ENCODE measurements at places on chromosomes 1 and 21.
A peak's percentile ranks its signal among the peaks of the same experiment; 100 is the strongest.

DNA sequence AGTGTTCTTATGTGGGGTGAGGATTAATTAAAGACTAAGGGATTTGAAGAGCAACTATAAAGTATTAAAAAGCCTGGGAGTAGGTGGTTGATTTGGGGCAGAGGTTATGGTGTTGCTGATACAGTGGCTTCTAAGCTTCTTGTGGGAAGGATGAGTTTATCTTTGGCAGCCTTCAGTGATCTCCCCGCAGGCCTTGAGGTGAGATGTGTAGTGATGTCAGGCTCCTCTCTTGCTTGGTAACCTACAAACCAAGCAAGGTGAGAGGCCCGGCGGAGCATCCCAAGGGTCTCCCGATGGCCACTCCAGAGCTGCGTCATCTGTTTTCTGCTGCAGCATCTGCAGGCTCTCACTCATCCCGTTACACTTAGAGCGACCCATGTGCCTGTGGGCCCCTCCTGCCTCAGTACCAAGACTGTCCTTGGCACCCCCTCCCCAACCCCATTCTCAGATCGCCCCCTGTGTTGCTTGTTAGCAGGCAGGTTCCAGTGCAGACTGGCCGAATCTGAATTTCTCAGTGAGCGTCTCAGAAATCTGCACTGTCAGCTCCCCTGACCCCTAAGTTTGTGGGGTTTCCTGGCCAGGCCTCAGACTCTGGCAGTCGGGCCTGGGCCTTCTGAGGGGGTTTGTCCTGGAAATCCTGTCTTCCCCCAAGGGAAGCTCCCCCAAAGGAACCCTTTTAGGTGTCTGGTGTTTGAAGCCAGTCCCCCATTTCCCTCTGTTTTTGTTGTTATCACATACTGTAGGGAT lies 77.9 kb downstream of the GALNT2 start:
- no peak for DNase-seq

- DNase-seq = peak; percentile 9
Measured at GRCh38 chr21:29499734-29500343, 201.1 kb downstream of the BACH1 start.

GRCh38 chr1:160542303-160542945 lies 19.4 kb upstream of the SLAMF6 start:
- no peak for DNase-seq

DNA sequence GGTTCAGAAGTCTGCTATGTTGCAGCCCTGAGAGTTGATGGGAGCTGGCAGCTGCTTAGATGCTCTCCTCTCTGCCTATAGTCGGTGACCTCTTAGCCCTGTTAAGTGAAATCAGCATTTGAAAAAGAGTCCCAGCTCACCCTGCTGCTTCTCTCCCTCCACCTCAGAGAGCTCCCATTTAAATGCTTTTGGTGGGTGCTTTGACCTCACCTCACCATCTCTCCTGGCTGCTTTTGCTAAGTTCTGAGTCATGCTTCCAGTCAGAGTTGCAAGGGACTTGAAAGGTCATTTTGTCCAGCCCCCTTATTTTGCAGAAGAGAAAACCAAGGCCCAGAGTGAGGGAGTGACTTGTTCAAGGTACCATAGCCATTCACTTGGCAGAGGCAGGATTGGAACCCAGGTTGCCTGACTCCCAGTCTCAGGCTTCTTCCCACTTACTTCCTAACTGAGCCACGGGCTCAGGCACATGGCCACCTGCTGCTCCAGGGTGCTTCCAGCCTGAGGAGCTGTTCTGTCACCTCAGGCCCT lies 3.3 kb downstream of the MAPKAPK2 start:
- no peak for DNase-seq

DNA sequence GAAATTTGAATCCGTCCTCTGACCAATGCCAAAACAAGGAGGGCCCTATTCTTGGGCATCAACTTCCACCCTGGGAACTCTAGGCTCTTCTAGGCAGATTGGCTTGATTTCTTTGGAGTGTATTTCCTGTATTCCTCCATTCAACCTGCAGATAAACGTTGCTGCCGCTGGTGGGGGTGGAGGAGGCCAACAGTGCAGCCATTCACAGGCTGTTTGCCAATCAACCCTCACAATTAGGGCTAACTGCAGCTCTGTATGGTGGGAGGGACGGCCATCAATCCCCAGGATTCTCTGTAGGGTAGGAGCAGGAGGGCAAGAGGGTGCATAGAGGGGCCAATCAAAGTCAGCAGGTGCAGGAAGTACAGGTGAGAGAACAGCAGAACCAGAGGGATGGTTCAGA lies 273.1 kb upstream of the PROX1 start:
- no peak for DNase-seq

- DNase-seq = no peak
Measured at GRCh38 chr1:187281085-187281484, 452.3 kb downstream of the PLA2G4A start.

GRCh38 chr21:42652527-42653230 lies 742 bp upstream of the PDE9A start:
- no peak for DNase-seq

- no peak for DNase-seq
Measured at GRCh38 chr1:13794231-13795187, 94.5 kb downstream of the PRDM2 start.

DNA sequence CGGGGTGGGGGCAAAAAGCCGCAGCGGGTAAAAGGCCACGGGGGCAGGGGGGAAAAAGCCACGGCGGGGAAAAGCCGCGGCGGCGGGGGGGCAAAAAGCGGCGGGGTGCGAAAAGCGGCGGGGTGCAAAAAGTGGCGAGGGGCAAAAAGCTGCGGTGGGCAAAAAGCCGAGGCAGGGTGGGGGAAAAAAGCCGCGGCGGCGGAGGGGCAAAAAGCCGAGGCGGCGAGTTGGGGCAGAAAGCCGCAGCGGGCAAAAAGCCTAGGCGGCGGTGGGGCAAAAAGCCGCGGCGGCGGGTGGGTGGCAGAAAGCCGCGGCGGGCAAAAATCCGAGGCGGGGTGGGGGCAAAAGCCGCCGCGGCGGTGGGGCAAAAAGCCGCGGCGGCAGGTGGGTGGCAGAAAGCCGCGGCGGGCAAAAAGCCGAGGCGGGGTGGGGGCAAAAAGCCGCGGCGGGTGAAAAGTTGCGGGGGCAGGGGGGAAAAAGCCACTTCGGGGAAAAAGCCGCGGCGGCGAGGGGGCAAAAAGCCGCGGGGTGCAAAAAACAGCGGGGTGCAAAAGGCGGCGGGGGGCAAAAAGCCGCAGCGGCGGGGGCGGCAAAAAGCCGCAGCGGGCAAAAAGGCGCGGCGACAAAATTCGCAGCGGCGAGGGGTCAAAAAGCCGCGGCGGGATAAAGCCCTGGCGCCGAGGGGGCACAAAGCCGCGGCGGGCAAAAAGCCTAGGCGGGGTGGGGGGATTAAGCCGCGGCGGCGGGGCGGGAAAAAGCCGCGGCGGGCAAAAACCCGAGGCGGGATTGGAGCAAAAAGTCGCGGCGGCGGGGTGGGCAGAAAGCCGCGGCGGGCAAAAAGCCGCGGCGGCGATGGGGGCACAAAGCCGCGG lies 3901.2 kb downstream of the SRGAP2C start:
- DNase-seq = no peak

DNA sequence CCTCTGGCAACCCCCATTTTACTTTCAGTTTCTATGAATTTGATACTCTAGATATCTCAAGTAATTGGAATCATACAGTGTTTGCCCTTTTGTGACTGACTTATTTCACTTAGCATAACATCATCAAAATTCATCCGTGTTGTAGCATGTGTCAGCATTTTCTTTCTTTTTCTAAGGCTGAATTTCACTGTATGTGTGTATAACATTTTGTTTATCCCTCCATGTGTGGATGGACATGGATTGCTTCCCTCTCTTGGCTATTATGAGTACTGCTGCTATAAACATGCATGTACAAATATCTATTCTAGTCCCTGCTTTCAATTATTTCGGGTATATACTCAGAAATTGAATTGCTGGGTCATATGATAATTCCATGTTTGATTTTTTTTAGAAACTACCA lies 97.3 kb downstream of the MAP3K21 start:
- no peak for DNase-seq

DNA sequence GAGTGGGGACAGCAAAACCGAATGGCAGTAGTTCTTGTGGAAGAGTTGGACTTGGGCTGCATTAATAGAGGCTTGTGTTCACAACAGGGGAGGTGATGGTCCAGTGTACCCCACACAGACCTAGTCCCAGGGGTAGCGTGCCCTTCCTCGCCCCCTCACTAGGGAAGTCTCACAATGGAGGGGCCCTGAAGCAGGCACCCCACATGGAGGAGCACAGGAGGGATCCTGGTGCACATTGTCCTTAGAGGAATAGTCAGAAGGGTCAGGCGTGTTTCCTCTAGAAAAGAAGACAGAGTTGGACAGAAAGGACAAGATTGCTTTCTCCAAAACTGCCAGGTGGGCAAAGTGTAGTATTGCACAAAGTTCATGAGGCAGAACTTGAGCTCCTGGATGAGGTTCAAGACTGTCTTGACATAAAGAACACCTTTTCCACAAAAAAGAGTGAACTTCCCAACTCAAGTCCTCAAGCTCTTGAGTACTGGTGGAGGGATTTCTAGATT lies 23.3 kb downstream of the ETNK2 start:
- no peak for DNase-seq

Measured in GM12865 (cell line).